ENCODE measurements at places on chromosomes 4 and X. TPM values are rescaled to one million over a fixed set of nuclear protein-coding genes. Genes with fewer than 3 reads are reported as not detected.

The LRRC66 gene
- total RNA-seq: 0.59 TPM

The ERCC6L gene
- total RNA-seq: 4.3 TPM

The MUC7 gene
- total RNA-seq: not detected

The MAGEC3 gene
- not detected for total RNA-seq

The CPXCR1 gene
- not detected for total RNA-seq

The BCORL1 gene
- 0.13 TPM for total RNA-seq

The ARMCX1 gene
- total RNA-seq: 23.9 TPM

The SLC34A2 gene
- not detected for total RNA-seq

The VSIG4 gene
- total RNA-seq: not detected

The EDA2R gene
- 2.8 TPM for total RNA-seq

The ADRA2C gene
- total RNA-seq: 7.8 TPM

The SHROOM2 gene
- 0.39 TPM for total RNA-seq

All from MG63 (cell line).